ENCODE measurements at places on chromosomes 13 and 19.

- no peak for DNase-seq
Observed at GRCh38 chr19:35533822-35534392, 651 bp downstream of the GAPDHS start.

- no peak for DNase-seq
Observed at GRCh38 chr13:26060357-26060756, 8.5 kb upstream of the SHISA2 start.

DNA sequence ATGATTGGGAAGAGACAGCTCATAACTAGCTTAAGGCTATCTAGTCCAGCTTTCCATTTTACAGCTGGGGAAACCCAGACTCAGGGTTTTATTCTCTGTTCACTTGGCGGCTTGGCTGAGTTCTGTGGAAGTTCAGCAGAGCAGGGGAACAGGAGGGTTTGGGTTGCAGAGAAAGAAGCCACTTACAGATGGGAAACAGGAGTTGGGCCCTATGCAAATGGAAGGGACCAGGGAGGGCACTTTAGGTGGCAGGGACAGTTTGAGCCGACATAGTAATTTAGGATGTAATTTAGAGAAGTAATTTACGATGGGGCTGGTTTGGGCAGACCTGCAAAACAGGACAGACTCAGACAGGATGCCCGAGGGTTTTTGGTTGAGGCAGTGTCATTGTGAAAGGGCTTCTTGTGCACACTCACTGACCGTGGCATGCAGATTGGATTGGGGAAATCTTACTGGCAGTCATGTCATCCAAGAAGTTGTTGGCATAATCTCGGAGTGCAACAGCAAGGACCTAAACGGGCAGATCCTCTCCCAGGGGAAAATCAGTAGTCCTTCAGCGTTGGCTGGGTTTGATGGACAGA, 47.3 kb upstream of the GPR183 start:
- DNase-seq, result no peak

- no peak for DNase-seq
Observed at GRCh38 chr13:20192158-20192835, 441 bp downstream of the GJB2 start.
